ENCODE measurements at places on chromosomes 3 and 15.

- no peak for DNase-seq
These were observed 36.5 kb downstream of the TGFBR2 start for GRCh38 chr3:30642849-30643361.

GRCh38 chr3:49199900-49200281, 28.5 kb downstream of the KLHDC8B start:
- no peak for DNase-seq

- no peak for DNase-seq
These were observed 28.9 kb downstream of the TBC1D2B start for GRCh38 chr15:78048628-78048920.

DNA sequence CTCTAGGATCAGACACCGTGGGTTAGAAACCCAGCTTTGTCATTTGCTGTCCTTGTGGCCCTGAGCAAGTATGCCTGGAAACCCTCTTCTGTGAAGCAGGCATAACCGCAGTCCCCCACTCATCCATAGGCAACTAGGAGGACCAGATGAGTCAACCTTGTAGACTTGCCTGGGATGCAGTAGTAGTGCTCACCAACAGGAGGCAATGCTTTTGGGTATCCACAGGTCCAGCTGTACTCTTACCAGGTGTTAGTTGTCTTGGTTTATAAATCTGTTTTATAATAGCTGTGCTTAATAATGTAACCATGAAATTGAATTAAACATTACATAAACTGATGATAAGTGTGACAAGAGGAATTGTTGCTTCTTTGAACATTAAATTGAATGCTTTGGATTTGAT, 389.3 kb downstream of the IL20RB start:
- no peak for DNase-seq
